ENCODE measurements at places on chromosomes 16 and 17. TPM values are rescaled to one million over a fixed set of nuclear protein-coding genes. Genes with fewer than 3 reads are reported as not detected.

- peaks cover 15% of the 10 kb centered on the region for H3K27me3 ChIP-seq
- peaks cover 8% of the 10 kb centered on the region for H3K36me3 ChIP-seq
- H3K4me3 ChIP-seq, result peak overlapping the region; percentile 56
These were observed 138.7 kb upstream of the RPH3AL start for GRCh38 chr17:491086-492021.

Gene XAF1
- 408 TPM for total RNA-seq

DNA sequence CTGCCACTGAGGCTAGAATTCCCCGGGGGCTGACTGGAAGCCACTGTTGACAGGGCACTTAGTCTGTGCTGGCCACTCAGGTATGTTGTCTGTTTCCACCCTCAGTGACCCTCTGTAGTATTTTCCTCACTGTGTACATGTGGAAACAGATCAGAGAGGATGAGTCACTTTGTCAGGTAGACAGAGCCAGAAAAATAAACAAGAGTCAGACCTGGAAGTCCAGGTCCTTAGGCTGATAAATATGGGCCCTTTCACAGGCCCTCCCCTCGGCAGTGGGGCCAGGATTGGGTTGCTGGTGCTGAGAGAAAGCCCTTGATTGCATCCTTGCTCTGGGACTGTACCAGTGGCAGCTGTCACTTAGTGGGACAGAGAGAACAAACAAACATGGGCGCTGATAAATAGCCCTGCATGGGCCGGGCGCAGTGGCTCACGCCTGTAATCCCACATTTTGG, 21.3 kb downstream of the PGS1 start:
- peaks cover 91% of the 10 kb centered on the region for H3K36me3 ChIP-seq
- no peak for DNase-seq
- H3K4me3 ChIP-seq, result no peak overlapping the region

GRCh38 chr17:31425282-31426040, 34.0 kb downstream of the RAB11FIP4 start:
- H3K4me3 ChIP-seq, result no peak overlapping the region
- H3K36me3 ChIP-seq, result no peaks in the 10 kb centered on the region
- no peak for DNase-seq
- H3K27ac ChIP-seq, result no peak overlapping the region

Gene GSDMA
- total RNA-seq, result 0.78 TPM

Gene COTL1
- 676 TPM for total RNA-seq

- peaks cover 2% of the 10 kb centered on the region for H3K4me1 ChIP-seq
- no peak for DNase-seq
- H3K27ac ChIP-seq, result no peak overlapping the region
- H3K4me3 ChIP-seq, result no peak overlapping the region
These were observed 8.7 kb downstream of the USB1 start for GRCh38 chr16:58009856-58010416.

DNA sequence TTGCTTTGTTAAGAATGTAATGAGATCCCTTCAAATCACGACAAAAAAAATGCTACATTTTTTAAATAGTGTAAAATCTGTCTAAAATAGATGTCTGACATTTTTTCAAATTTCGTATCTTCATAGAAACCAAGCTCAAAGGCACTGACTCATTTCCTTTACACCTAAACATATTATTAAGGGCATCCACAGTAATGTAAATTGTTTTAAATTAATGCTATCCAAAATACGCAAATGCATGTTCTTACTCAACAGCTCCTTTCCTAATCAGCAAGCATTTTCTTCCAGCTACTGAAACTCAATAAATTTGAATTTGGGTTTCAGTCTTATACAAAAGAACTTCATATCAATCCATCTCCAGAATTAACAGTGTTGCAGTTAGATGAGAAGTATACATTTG, 4.3 kb downstream of the C16orf87 start:
- H3K4me3 ChIP-seq, result peak overlapping the region; percentile 37
- H3K27ac ChIP-seq, result peak overlapping the region; percentile 58
- no peaks in the 10 kb centered on the region for H3K27me3 ChIP-seq
- H3K36me3 ChIP-seq, result peaks cover 21% of the 10 kb centered on the region

DNA sequence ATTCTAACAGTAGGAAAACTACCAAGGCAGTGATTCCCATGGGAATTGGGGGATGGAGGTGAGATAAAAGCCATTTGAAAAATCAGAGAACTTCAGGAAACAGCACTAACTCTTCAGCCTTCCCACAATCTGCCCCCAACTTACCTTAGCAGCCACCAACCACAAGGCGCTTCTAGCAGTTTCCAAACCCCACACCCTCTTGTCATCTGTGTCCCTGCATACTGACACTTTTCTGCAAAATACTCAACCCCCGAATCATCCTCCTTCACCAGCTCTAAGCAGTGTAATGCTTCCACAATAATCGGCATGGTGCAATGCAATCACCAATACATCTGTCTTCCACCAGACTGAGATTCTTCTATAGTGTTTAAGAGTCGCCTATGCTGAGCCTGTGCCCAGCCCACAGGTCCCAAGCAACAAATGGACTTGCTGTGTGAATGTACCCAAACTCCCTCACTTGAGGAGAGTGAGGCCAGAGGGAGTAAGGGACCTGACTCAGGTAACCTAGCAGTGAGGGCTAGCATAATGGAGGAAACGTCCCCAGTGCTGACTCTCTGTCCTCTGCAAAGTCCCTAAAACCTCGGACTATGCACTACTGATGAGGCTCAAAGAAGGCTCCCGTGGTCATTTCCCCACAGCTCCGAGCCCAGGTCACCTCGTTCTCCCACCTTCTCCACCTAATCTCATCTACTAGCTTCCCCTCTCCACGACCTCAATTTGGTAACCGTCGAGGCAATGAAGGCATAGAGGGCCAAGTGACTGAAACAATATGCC, 943 bp downstream of the DYNC1LI2 start:
- peaks cover 48% of the 10 kb centered on the region for H3K4me1 ChIP-seq
- H3K36me3 ChIP-seq, result peaks cover 28% of the 10 kb centered on the region
- H3K27ac ChIP-seq, result peak overlapping the region; percentile 54
- H3K27me3 ChIP-seq, result peaks cover 14% of the 10 kb centered on the region
- H3K4me3 ChIP-seq, result peak overlapping the region; percentile 81

Gene ANKRD40
- total RNA-seq, result 29.8 TPM

GRCh38 chr17:28746611-28747050, 2.8 kb downstream of the TRAF4 start:
- peak overlapping the region; percentile 58 for H3K27ac ChIP-seq
- DNase-seq, result no peak
- H3K4me3 ChIP-seq, result peak overlapping the region; percentile 17
- peaks cover 38% of the 10 kb centered on the region for H3K4me1 ChIP-seq
- H3K36me3 ChIP-seq, result peaks cover 35% of the 10 kb centered on the region

Gene CAMKK1
- 1.4 TPM for total RNA-seq

Gene MARVELD3
- 0.15 TPM for total RNA-seq

DNA sequence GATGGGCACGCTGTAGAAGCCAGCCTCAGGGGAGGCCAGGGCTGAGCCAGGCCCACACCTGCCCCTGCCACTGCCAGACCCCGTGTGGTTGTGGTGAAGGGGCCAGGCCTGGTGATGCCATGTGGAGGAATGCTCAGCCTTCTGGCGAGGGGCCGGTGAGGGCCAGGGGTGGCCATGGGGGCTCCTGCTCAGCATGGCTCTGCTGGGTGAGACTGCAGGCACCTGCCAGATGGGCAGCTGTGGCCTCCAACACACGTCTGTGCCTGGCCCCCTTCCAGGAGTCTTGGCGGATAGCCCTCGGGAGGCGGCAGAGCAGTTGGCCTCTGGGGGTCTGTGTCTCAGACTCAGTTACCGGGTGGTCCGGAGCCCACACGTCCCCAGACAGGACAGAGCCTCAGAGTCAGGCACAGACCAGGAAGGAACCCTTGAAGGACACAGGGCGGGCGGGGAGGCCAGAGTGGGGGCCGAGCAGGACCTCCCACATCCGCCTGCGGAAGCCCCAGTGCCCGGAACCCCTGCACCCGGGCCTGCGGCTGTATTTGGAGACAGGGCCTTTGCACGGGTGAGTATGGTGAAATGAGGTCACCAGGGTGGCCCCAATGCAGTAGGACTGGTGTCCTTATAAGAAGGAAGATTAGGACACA, 22.5 kb upstream of the CHMP6 start:
- peaks cover 12% of the 10 kb centered on the region for H3K36me3 ChIP-seq
- DNase-seq, result no peak
- H3K27ac ChIP-seq, result no peak overlapping the region

Gene SSH2
- total RNA-seq, result 65.8 TPM

GRCh38 chr16:74667255-74667700, 601 bp upstream of the RFWD3 start:
- peak overlapping the region; percentile 94 for H3K4me3 ChIP-seq
- peaks cover 39% of the 10 kb centered on the region for H3K4me1 ChIP-seq
- H3K27ac ChIP-seq, result peak overlapping the region; percentile 96

GRCh38 chr16:64499211-64499610, 622.7 kb downstream of the CDH11 start:
- H3K36me3 ChIP-seq, result no peaks in the 10 kb centered on the region
- DNase-seq, result no peak
- H3K27me3 ChIP-seq, result no peaks in the 10 kb centered on the region
- no peak overlapping the region for H3K27ac ChIP-seq

DNA sequence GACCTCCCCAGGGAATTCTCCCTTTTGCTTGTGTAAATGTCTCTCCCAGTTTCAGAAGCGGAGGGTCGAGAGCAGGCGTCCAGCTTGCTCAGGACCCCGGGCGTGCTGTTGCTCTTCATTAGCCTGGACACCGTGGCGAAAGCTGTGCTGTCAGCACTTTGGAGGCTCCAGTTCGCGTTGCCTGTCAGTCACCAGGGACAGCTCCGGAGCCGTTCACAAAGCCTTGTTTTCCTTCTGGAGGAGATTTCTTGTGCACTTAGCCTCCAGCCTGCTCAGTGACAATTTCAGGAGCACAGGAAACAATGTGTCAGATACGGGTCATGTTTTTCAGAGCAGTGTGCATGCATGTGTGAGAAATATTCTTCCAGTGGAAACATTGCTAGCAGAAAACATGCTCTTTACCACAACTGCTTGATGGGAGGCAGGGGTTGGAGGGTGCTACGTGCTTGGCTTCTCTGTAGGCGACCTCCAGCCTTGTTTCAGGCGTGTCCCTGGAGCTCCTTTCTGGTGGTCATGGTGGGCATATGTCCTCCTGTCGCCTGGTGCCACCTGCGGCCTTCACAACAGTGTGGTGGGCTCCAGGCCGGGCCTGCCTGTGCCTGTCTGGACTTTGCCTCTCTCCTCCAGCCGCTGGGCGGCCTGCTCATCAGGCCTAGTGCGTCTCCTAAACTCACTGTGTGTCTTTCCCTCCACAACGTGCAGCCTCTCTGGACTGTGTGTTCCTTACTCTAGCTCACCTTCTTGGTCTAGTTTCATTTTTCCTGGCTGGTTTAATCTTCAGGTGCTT, 29.0 kb downstream of the ZNF750 start:
- peaks cover 11% of the 10 kb centered on the region for H3K4me1 ChIP-seq
- H3K27ac ChIP-seq, result no peak overlapping the region
- H3K36me3 ChIP-seq, result peaks cover 8% of the 10 kb centered on the region
- H3K4me3 ChIP-seq, result no peak overlapping the region

Gene TRAF7
- total RNA-seq, result 57.3 TPM

Gene SLC12A3
- not detected for total RNA-seq

Gene APOBR
- 20.9 TPM for total RNA-seq

Gene CTRB2
- not detected for total RNA-seq

Gene ADAM11
- total RNA-seq, result 0.28 TPM

GRCh38 chr17:44967907-44968224, 237 bp downstream of the C1QL1 start:
- H3K27me3 ChIP-seq, result peaks cover 74% of the 10 kb centered on the region
- no peak for DNase-seq
- H3K4me3 ChIP-seq, result no peak overlapping the region
- H3K4me1 ChIP-seq, result peaks cover 30% of the 10 kb centered on the region
- H3K36me3 ChIP-seq, result no peaks in the 10 kb centered on the region

Gene ZFHX3
- 0.43 TPM for total RNA-seq

GRCh38 chr17:19372011-19372370, 6.3 kb upstream of the MAPK7 start:
- H3K4me3 ChIP-seq, result peak overlapping the region; percentile 37
- DNase-seq, result no peak
- no peaks in the 10 kb centered on the region for H3K27me3 ChIP-seq
- H3K36me3 ChIP-seq, result peaks cover 3% of the 10 kb centered on the region

DNA sequence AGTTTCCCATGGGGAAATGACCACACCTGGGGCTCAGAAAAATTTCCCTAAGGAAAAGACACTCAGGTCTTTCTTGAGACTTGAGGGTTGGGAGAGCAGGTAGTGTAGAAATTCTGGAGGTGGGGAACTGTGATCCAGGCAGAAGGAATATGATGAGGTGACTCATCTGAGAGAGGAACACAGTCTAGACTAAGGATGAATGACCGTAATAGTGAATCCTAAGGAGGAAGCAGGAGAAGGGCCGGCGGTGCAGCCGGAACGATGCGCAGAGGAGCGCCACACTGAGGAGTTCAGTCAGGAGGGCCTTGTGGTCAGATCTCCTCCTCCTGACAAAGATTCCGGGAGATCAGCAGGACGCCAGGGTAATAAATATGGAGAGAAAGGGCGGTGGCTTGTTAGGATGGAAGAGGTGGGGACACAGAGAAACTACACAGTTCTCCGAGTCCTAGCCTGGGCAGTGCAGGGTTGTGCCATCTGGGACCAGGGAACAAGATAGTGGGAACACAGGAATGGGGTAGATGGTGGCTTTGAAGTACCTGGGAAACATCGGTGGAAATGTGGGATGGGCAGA, 135.6 kb downstream of the PARN start:
- no peak overlapping the region for H3K27ac ChIP-seq
- H3K27me3 ChIP-seq, result no peaks in the 10 kb centered on the region
- peaks cover 5% of the 10 kb centered on the region for H3K36me3 ChIP-seq
- DNase-seq, result no peak
- no peak overlapping the region for H3K4me3 ChIP-seq
- H3K4me1 ChIP-seq, result peaks cover 14% of the 10 kb centered on the region

Gene TBC1D3H
- not detected for total RNA-seq

DNA sequence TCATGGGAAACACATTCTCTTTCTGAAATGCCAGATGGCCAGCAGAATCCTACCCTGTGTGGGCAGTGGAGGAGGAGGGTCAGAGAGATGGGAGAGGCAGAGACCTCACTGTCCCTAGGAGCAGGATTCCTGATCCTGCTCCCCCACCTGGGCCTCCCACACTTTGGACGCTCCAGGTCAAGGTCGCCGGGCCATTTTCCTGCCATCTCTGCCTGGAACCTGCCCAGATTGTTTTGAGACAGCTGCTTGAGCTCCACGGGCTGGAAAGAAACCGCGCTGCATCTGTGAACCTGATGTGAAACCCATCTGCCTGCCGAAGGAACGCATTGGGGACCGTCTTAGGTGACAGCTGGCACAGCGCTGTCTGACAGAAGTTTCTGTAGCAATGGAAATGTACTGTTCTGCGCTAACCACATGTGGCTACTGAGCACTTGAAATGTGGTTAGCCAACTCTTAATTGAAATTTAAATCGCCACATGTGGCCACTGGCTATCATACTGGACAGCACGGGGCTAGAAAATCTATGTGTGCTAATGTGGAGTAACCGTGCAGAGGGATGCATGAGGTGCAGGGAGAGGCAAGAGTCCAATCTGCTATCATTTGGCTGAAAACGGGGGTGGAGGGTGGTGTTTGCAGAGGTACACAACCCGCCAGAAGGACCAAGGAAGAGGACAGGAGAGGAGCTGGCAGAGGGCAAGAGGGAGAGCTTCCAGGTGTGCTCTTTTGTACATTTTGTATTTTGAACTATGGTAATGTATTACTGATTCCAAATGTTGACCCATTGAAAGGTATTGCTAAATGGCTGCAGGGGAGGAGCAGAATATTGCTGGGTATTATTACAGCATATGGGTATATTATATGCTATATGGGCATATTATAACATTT, 15.4 kb upstream of the NUBP1 start:
- H3K4me3 ChIP-seq, result no peak overlapping the region
- no peak for DNase-seq
- peaks cover 5% of the 10 kb centered on the region for H3K27me3 ChIP-seq
- no peaks in the 10 kb centered on the region for H3K36me3 ChIP-seq

Gene RARA
- total RNA-seq, result 65.5 TPM
